Upper lobe of left lung (tissue), 6 donors: ENCODE measurements at places on chromosomes 7 and 10. TPM values are rescaled to one million over a fixed set of nuclear protein-coding genes. Genes with fewer than 3 reads are reported as not detected.

The GPR85 gene
- 2.3 TPM for total RNA-seq

The ZNF736 gene
- 11.3 TPM for total RNA-seq

The DGKB gene
- total RNA-seq, result 0.30 TPM

The GARIN1A gene
- 1.6 TPM for total RNA-seq

The INHBA gene
- 71.3 TPM for total RNA-seq

The RBM48 gene
- 8.4 TPM for total RNA-seq

The C10orf62 gene
- total RNA-seq, result 7.3 TPM

The PON3 gene
- total RNA-seq, result 10.4 TPM

The CHAT gene
- total RNA-seq, result not detected

The XRCC2 gene
- 0.46 TPM for total RNA-seq

The SP8 gene
- total RNA-seq, result not detected

The NODAL gene
- not detected for total RNA-seq

The CDHR3 gene
- total RNA-seq, result 14.7 TPM

The EGR2 gene
- total RNA-seq, result 3.5 TPM

The SPDYE11 gene
- total RNA-seq, result not detected

The MINDY4 gene
- 20.2 TPM for total RNA-seq

The C10orf67 gene
- total RNA-seq, result 7.3 TPM

The NPTX2 gene
- total RNA-seq, result 0.30 TPM

The SEMA3E gene
- total RNA-seq, result 5.8 TPM

The SFXN2 gene
- total RNA-seq, result 28.3 TPM

The TRIM4 gene
- total RNA-seq, result 107 TPM

The NRF1 gene
- total RNA-seq, result 12.7 TPM

The ATE1 gene
- 17.5 TPM for total RNA-seq

The SPDYE2 gene
- total RNA-seq, result 0.23 TPM

The CISD1 gene
- total RNA-seq, result 17.5 TPM

The ETV1 gene
- total RNA-seq, result 55.9 TPM

The DYNC1I1 gene
- total RNA-seq, result 3.1 TPM

The H2BK1 gene
- not detected for total RNA-seq

The GATA3 gene
- 3.6 TPM for total RNA-seq

The SOSTDC1 gene
- total RNA-seq, result 3.8 TPM

The UCN3 gene
- not detected for total RNA-seq

The CPA4 gene
- 0.20 TPM for total RNA-seq

The MKRN1 gene
- total RNA-seq, result 64.9 TPM

The ZNF239 gene
- 2.5 TPM for total RNA-seq

The HKDC1 gene
- 3.5 TPM for total RNA-seq

The HHEX gene
- total RNA-seq, result 5.8 TPM

The PRKCQ gene
- 9.8 TPM for total RNA-seq

The WEE2 gene
- not detected for total RNA-seq

The FAM25C gene
- total RNA-seq, result not detected

The CD36 gene
- 114 TPM for total RNA-seq

The SERPINE1 gene
- total RNA-seq, result 125 TPM

The ZNF488 gene
- not detected for total RNA-seq

The CCDC146 gene
- 8.1 TPM for total RNA-seq

The NME8 gene
- not detected for total RNA-seq

The APBB1IP gene
- total RNA-seq, result 45.1 TPM

The C7orf33 gene
- not detected for total RNA-seq

The DRGX gene
- 0.09 TPM for total RNA-seq

The NEUROG3 gene
- not detected for total RNA-seq

The ACTL6B gene
- not detected for total RNA-seq

The JAZF1 gene
- 19.4 TPM for total RNA-seq

The LEP gene
- not detected for total RNA-seq

The HOXA4 gene
- 8.4 TPM for total RNA-seq

The VPS37D gene
- 1.9 TPM for total RNA-seq

The NFE2L3 gene
- 7.0 TPM for total RNA-seq

The KCP gene
- total RNA-seq, result 0.37 TPM

The UTF1 gene
- not detected for total RNA-seq

The EBF3 gene
- not detected for total RNA-seq
